T1000 (cell line): ENCODE measurements at places on chromosomes 6 and 20.
A peak's percentile ranks its signal among the peaks of the same experiment; 100 is the strongest.

DNA sequence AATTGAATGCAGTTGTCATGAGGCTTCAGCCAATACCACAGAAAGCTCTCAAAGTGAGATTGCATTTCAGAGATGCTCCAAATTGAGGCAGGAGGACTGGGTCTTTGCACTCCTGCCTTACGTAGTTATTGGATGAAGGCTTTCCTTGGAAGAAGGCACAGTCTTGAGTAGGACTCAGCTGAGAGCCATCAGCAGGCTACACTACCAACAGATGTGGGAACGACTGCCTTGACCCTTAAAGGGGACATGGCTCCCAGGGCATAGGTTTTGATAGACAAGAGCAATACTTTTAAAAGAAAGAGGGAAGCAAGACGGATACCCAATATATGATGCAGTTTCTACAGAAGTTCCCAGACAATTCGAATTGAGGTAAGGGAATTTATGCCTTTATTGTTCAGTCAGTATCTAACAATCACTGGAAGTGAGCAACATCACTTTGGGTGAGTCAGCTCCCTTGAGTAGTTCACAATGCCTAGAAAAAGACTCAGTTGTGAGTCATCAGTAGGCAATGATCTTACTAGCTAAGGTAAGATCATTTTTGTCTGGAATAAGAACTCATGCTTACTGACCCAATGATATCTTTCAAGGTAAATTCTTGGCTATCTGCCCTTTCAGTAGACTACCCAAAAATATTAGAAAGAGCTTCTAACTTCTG, 390.8 kb downstream of the GJA1 start:
- no peak for DNase-seq

DNA sequence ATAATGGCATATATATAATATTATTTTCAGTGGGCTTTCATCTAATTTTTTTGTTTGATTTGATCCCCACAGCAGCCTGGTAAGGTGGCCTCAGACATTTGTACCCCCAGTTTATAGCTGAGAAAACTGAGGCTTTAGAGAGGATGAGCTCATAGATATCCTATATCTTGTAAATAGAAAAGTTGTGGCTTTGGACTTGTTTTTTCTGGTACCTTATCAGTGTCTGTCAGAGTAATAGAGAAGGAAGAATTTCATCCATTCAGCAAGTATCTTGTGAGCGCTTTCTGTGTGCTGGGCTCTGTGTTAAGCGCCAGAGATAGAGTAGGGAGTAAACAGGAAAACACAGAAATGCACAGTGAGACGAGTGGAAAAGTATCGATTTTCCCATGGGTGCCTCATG, 27.9 kb downstream of the TAF11 start:
- no peak for DNase-seq

- no peak for DNase-seq
Observed at GRCh38 chr6:100455230-100456124, 9.2 kb downstream of the SIM1 start.

DNA sequence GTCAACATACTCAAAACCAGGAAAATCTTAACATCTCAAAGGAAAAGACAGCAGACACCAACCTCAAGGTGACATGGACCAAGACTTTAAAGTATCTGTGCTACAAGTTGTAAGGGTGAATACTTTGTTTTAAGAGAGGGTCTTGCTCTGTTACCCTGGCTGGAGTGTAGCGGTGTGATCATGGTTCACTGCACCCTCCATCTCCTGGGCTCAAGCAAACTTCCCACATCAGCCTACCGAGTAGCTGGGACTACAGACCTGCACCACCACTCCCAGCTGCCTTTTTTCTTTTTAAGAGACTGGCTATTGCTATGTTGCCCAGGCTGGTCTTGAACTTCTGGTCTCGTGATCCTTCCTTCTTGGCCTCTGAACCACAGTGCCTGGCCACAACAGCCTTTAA, 9.7 kb downstream of the AMD1 start:
- no peak for DNase-seq

GRCh38 chr6:87553159-87553765, 36.5 kb downstream of the RARS2 start:
- DNase-seq = no peak

DNA sequence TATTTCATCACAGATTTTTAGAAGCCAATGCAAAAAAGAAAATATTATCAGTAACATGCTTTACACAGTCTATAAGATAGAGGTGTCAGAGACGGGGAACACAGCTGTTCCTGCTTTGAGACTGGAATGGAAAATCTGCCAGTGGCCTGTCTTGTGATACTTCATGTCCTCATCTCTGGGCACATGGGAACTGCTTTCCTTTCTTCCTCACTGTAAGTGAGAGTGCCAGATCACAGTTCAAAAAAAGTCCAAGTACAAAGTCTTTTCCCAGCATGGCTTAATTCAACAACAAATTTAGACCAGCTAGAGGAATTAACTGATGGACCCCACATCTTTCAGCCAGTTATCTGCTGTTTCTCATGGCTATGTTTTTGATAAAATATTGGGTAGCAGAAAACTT, 490.4 kb downstream of the CDKAL1 start:
- DNase-seq = no peak

- DNase-seq = no peak
Observed at GRCh38 chr20:44768854-44769480, 23.3 kb downstream of the KCNK15 start.

DNA sequence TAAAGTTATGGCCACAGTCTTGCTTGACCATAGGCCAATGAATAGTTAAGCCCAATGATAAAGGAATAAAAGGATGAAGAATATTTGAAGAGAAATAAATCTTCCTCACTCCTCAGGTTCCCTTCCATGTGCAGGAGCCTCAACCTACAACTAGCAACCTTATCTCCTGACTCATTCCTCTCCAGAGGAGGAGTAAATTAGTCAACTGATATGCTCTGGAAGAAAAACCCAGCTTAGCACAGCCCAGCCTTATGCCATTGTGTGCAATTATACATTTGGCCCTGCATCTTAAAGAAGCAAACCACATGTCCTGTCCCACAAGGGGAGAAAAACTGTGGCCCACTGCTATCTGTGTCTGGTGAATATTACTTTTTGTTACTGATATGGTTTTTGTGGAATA, 82.1 kb downstream of the PHIP start:
- no peak for DNase-seq

DNA sequence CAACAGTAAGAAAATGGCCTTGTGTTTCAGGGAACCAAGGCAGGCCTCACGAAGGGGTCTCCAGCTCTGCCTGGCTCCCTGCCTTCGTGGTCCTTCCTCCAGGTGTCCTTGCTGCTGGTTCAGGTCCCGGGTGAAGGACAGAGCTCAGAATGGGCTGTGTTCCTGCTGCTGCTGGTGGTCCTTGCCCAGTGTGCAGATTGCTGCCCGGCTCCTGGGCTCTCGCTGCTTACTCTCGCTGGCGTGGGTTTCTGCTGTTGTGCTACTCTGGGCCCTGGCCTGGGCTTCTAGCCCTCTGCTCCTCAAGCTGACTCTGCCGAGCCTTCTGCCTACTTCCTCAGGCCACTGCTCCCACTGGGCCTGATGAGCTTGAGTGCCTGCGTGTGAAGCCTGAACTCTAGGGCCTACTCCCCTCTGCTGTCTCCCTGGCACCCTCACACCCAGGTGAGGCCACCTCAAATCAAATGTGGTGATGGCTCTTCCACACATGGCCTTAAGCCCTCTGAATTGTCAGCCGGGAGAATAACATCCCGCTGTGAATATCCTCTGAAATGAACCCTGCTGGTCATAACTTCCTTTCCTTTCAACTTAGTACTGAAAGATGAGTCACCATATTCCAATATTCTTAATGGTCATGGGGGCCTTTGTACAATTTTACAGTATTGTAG, 171.6 kb downstream of the FOXC1 start:
- DNase-seq = no peak

- peak; percentile 80 for DNase-seq
Observed at GRCh38 chr6:33781131-33781975, 7.6 kb downstream of the LEMD2 start.

DNA sequence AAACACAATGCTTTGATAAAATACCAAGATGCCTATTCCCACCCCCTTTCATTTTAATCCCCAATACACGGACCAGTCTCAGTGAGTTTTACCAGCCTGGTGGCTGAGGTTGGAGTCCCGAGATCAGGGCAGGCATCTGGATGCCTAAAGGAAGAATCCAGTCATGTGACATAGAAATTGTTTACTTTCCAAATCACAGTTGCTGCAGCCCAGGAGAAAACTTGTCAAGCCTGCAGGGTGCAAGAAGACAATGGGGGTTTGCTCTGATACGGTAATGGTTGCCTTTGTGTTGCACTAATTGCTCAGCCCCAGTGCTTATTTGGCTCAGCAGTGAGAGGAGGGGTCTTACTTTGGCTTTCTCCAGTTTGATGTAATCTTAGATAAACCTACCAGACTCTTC, 308.5 kb upstream of the POU3F2 start:
- no peak for DNase-seq
